GM03348 (cell line): ENCODE measurements at places on chromosomes 7 and 10.

GRCh38 chr10:7318836-7319235 is 92.0 kb downstream of the SFMBT2 start:
- no peak for DNase-seq

DNA sequence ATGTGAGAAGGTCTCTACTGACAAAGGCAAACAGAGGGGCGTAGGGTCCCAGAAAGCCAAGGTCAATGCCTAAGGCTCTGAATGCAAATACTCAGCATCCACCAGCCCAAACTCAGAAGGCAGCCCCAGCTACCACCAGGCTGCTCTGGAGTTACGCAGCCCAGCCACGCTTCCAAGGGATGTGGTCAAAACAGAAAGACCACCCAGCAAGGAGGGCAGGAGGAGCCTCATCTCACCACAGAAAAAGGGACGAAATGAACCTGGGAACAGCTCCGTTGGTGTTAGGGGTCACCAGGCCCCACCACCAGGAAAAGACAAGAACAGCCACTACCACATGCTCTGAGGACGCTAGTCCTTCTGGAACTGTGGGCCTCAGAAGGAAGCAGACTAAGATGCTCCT is 65.1 kb downstream of the CTBP2 start:
- no peak for DNase-seq

DNA sequence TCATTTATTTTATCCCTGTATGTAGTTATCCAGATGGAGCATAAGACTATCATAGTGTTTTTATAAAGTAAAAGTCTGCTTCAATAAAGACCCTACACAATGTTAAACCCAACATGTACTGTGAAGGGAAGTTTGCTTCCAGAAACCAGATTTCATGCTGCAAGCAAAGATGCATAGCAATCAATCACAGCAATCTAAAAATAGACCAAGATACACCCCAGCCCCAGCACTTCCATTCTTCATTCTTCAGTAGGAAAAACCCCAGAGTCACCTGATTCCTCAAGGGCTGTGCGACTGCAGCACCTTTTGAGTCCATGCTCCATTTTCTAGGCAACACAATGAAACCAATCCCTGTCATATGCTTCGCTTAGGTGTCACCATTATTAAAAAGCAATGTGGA is 66.9 kb upstream of the PDE1C start:
- DNase-seq, result no peak

DNA sequence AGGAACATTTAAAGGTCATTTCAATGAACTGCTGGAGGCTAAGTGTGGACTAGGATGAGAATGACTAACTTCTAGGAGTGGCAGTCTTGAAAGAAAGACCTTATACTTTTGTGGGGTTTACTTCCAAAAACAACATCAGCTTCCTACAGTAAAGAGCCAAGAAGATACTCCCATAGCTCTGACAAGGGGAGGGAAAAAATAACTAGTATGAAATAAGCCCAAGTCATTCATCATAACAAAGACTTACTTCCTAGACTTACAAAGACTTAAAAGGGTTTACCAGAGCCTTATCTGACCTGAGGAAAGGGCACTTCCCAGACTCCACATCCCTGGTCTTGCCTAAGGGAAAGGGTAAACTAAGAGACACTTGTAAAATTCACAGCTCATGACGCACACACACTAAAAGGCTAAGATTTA is 31.7 kb downstream of the ARHGAP12 start:
- peak; percentile 52 for DNase-seq

- DNase-seq, result peak; percentile 60
Observed at GRCh38 chr10:93386631-93387369, 95.3 kb downstream of the MYOF start.

DNA sequence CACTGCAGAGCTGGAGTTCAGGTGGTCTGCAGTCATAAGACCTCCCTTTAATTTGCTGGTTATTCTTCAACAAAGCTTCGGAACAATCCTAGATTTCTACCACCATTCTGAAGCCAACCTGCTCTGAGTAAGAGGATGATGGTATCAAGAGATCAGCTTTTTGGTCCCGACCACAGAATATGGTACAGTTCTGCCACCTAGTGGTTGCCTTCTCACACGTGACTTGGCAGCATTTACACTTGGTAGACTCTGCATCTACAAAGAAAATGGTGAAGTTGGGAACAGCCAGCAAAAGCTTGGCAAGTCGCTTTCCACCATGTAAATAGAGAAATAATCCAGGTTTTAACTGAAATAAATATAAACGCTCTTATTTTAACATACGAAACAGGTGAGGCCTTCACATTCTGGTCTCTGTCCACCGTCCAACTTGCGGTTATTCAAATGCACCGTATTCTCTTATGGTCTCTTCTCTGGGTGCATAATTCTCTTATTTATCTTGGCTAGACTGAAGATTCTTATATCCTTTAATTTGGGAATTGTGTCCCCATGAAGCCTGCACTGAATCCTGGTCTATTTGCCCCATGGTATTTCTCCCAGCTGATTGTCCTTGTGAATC is 173.9 kb upstream of the GRM3 start:
- DNase-seq, result peak; percentile 38

- no peak for DNase-seq
Observed at GRCh38 chr10:120929166-120929565, 78.0 kb downstream of the WDR11 start.

DNA sequence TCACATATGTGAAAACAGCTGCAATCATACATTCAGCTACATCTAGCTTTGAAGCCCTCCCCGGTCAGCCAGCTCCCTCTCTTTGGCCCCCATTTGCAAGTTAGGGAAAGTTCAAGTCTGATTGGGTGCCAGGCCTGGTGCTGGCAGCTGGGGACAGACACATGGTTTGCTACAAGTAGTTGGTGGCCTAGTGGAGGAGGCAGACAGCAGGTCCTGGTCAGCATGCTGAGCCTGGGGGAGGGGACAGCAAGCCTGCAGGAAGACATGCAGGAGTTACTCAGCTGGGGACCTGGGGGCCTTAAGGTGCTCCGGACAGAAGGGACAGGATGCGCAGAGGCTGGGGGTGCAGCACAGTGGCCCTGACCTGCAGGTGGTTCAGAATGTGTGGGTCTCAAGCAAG is 956.9 kb upstream of the ZNF722 start:
- DNase-seq, result no peak

- no peak for DNase-seq
Observed at GRCh38 chr7:5439572-5440496, 16.2 kb upstream of the TNRC18 start.

DNA sequence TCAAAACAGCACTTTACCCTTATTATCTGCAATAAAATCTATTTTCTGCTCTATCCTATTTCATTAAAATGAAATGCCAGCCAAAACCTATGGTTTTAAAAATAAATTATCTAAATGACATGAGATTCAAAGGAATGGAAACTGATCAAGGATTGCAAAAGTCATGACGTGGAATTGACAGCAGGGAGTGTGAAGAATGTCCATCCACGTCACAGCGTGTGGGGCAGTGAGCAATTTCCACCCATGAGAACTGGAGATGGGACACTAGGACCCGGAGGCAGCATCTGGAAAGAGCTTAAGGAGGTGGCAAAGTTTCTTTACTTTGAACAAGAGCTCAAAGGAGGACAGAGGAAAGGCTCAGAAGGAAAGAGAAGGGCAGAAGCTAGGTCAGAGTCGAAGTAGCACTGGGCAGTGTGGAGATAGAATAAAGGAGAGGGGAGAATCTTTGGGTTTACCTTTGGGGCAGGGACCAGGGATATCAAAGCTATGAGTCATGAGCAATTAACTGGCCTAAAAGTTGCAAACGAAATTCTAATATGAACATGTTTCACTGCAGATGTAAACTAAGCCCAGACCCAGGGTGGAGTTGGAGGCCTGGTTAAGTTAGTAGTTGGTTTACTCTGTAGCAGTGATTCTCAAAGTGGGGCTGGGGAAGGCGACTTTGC is 24.9 kb upstream of the STK17A start:
- DNase-seq, result no peak

GRCh38 chr10:14686356-14686755 is 88.3 kb downstream of the FAM107B start:
- DNase-seq, result no peak

DNA sequence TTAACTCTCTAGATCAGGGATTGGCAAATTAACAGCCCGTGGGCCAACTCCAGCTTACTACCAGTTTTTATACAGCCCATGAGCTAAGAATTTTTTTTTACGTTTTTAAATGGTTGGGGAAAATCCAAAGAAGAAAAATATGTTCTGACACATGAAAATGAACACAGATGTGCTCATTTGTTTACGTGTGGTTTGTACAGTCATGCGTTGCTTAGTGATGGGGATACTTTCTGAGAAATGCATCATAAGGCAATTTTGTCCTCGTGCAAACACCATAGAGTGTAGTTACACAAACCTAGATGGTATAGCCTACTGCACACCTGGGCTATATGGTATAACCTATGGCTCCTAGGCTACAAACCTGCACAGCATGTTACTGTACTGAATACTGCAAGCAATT is 8.3 kb upstream of the SMKR1 start:
- DNase-seq, result peak; percentile 53

DNA sequence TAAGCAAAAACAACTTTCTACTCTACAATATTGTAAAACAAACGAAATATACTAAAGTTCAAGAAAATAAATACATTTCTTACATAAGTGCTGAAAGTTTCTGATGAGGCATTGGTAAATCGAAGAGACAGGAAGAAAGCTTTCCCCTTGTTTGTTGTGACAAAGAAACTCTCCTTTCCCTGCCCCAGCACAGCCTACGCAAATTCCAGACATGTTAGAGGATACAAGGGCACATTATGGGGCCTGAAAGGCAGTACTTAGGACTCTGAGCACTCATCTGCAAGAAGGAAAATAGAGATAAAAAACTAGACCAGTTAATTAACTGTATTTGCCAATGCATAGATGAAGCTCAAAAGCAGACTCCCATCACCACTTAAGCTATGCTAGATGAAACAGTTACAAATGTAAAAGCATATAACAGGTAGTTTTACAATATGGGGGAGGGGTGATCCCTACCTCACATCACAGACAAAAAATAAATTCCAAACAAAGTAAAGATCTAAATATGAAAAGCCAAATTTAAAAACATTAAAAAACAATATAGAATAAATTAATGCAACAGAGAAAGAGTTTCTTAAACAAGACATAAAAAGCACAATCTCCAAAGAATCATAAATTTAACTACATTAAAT is 21.8 kb downstream of the ARHGAP19 start:
- peak; percentile 41 for DNase-seq

- no peak for DNase-seq
Observed at GRCh38 chr7:125559921-125560320, 630.3 kb upstream of the POT1 start.

DNA sequence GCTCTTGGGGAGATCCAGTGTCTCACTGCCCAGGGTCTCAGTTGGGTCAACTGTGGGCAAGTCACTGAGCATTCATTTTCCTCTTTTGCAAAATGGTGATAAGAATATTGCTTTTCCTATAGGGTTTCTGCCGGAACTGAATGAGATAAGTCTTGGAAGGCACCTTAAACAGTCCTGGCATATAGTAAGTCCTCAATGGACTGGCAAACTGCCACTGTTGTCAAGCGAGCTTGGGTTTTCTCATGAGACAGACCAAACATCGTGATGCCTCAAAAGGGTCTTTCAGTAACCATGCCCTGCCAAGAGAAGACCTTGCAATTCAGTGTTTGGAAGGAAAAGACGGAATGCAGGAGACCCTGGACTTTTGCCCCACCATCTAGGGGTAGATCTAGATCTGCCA is 251.5 kb downstream of the WDR11 start:
- no peak for DNase-seq

DNA sequence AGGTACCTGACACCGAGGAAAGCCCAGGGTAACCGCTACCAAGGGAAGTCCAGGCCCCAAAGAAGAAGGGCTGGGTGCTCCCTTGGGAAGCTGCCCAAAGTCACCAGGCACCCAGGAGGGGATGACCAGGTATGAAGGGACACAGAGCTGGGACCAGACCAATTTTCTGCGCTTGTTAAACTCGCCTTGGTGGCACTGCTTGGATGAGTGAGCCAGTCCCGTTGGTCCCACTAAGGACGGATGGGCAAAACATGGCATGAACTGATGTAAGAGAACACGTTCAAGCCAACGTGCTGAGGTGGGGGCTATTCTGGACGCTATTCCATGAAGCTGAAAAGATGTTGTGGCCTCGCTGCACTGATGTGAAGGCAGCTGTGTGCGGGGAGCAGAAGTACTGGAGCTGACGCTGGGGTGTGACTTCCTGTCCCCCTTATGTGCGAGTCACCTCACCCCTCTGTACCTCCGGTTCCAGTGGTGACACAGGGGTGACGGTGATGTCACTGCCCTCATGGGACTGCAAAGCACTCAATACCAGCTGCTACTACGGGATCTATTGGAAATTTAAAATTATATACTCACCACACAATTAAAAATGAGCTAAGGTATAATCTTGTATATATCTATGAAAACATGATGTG is 73.6 kb downstream of the COBL start:
- no peak for DNase-seq

GRCh38 chr10:44961230-44961571 is 1.6 kb downstream of the RASSF4 start:
- no peak for DNase-seq

DNA sequence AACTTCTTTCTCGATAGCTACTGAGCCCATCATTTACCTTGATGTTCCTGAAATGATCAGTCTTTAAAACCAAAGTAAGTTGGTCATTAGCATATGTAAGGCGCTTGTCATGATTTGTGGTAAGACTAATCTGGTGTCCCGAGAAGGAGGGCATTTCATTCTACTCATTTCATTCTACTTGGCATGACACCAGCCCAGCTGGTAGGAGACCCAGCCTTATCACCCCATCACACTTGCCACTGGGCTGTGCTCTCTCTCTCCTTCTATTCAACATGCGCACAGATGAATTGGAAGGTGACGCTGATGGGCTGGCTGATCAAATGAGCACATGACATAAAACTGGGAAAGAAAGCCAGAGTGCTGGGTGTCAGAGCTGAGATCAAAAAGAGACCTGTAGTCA is 65.7 kb downstream of the CRTAC1 start:
- DNase-seq, result no peak

DNA sequence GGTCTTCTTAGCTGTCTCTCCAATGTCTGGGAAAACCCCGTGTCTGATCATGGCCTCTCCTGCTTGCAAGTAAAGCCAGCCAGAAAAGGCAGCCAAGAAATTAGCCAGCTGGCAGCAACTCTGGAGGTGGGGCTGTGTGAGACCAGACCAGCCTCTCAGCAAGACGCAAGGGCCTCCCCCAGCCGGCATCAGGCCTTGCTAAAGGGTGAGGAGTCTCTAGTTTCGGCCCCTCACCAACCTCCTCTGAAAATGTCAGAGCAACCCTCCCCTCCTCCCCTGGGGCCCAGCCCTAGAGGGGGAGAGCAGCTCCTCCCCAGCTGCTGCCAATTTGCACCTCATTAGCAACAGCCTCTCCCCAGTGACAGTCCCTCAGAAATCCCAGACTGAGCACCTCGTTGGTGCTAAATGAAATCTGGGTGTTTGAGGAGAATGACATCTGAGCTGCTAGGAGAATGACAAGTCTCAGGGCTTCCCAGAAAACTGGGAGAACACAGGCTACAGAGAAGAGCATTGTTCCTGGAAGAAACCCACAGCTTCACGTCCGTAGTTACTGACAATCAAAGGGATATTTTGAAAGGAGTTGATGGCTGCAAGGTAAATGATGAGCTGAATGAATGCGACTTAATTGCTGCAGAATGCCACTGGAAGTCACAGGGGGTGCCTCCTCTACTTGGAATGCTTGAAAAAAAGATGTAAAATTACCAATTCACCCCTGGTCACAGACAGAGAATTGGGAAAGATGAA is 25.9 kb downstream of the DGKI start:
- peak; percentile 85 for DNase-seq
